ENCODE measurements at places on chromosomes 3 and 15.

GRCh38 chr15:70137967-70138366 is 40.2 kb upstream of the TLE3 start:
- DNase-seq: no peak

GRCh38 chr15:79180318-79180717 is 89.7 kb upstream of the RASGRF1 start:
- DNase-seq: no peak

DNA sequence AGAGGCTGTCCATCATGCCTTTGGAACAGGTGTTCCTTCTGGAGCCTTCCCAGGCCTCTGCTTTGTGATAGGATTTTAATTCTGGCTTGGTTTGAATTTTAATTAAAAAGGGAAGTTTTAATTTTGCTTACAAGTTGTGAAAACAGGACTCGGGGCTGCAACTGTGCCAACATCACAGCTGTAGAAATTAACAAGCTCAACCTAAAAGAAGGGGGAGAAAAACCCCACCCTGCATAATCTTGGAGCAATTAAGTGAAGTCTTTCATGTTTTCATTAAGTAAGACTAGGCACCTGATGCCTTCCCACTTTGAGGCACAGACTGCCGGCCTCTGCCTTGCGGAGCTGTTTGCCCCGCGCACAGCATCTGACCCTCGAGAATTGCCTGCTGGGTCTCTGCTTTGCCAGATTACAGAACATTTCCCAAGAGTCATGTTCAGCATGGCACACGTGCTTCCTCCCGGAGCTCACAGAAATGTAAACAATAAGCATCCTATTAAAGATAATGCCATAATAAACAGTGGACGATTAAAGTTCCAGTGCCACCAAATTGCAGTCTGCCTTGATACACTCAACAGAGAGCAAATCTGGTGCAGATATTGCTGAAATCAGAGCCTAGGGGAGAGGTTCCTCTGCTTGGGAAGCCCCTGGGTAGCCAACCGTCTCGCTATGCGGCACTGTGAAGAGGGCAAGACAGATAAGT is 364.2 kb downstream of the LRTM1 start:
- no peak for DNase-seq

- DNase-seq: no peak
These were observed 97.8 kb upstream of the AKAP13 start for GRCh38 chr15:85282504-85283115.

DNA sequence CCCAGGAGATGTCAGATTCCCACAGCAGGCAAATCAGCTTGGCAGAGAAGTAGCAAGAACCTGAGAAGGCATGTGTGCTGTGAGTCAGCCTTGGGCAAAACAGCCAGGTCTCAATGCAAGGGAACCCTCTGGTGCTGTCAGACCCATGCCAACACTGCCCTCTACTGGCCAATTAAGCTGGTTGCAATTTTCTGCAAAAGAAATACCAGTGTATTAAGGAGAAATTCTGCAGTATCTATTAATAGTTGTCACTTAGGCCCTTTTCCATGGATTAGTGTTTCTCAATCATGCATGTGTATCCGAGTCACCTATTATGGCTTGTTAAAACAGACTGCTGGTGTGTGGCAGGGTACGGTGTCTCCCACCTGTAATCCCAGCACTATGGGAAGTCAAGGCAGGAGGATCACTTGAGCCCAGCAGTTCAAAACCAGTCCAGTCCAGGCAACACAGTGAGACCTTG is 26.2 kb downstream of the MAP4 start:
- peak; percentile 66 for DNase-seq

DNA sequence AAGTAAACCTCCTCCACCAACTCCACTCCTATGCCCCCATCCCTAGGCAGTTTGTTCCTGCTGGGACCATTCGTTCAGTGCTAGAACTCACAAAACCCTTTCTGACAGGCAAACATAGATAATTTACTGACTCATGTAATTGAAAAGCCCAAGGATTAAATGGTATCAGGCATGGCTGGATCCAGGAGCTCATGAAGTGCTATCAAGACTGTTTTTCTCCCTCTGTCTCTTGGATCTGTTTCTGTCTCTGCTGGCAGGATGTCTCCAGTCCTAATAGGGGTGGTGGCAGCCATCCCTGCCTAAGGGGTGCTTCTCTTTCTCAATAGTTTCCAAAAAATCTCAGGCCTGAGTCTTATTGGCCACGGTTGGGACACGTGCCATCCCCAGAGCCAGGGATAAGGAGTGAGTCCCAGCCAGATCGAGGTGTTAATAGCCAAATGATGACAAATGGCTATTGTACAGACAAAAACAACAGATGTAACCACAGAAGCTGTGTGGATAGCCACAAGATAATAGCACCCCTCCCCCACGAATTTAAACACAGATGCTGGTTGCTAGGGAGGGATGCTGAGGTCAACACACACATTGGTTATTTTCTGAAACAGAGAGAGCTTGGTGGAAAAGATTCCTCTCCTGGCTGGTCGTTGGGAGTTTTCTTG is 168.6 kb downstream of the SHQ1 start:
- DNase-seq: no peak

DNA sequence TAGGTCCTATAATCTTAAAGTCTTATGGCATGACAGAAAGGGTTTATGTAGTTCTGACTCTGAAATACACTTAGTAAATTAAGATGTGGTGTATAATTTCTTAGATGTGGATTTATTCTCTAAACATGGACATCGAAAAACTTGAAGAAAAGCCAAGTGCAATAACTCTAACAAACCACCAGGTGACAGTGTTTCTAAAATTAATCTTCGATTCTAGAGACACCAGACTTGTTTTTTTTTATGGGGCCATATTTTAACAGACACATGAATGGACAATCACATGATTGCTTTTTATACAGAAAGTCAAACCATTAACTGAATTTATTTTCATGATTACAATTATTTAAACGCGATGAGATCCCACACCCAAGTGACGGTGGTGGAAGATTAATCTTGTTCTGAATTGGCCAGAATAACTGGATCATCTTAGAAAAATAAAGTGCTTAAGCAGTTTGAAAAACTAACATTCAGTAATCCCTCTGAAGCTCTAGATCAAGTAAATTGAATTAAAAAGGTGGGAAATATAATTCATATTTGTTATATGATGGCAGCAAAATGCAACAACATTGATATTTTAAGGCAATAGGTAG is 305.1 kb downstream of the LSAMP start:
- DNase-seq: peak; percentile 43

- no peak for DNase-seq
These were observed 87.8 kb upstream of the RNU6-1 start for GRCh38 chr15:67927501-67928168.

- DNase-seq: no peak
These were observed 20.5 kb downstream of the ATRIP start for GRCh38 chr3:48467110-48467454.

GRCh38 chr15:50100486-50100885 is 18.5 kb downstream of the ATP8B4 start:
- no peak for DNase-seq

DNA sequence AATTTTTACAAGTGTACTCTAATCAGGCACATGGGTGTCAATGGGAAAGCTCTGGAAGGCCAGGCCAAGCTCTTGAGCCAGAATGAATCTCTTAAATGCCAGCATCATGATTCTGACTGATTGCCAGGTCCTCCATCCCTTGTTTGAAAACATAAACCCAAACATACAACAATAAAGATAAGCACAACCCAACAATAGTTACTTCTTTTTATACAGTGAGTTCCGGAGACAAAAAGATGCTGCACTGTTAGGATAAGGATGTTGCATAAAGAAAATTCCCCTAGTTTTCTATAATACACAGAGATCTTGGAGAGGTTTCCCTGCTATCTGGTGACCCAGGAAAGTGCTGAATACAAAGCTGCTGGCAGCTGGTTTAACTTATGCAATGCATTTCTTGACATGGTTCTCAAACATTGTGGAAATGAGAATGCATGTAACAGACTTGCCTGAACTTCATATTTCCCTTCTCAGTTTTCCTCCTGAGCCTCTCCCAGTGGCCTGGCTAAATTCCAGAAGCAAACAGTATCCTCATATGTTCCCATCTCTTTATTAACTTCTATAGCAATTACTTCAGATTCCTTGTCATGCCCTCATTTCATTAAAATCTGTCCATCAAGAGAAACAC is 180.1 kb upstream of the PRICKLE2 start:
- DNase-seq: no peak

GRCh38 chr3:112759210-112759609 is 87.5 kb downstream of the CD200R1L start:
- DNase-seq: no peak

DNA sequence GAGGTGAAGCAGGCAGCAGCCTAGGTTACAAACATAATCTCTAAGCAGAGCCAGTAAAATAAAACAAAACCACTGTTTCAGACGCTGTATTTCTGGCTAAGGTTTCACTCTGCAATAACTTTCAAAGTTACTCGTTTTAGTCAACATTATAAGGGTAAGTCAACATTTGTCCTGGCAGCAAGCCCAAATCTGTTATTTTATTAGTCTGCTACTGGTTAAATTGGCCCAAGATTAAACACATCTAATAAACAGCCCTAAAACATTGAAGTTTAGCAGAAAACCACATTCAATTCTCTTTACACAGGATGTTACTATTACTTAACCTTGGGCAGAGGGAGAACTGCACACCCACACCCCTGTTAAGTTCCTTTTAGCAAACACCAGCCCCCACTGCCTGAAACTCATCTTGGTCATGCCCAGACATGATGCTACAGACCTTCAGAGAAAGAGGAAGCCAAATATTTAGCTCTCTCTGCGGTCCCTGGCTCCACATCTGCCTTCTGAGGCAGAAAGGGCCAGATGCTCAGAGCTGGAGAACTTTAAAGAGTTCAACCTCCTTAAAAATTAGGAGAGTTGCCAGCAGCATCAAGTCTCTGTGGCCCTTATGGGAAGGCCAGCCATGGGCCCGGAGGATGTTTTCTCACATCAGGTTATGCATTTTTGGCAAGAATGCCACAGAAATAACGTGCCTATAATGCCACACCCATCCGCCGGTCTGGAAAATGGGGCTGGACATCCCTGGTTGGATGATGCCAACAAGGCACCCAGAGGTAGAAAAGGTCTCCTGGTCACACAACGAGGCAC is 17.9 kb downstream of the ARHGEF3 start:
- no peak for DNase-seq

GRCh38 chr15:65913631-65914199 is 44.4 kb downstream of the RAB11A start:
- no peak for DNase-seq

- DNase-seq: peak; percentile 31
These were observed 137.0 kb upstream of the C2CD4B start for GRCh38 chr15:62301993-62302675.

GRCh38 chr3:156587760-156588069 is 32.8 kb upstream of the SSR3 start:
- DNase-seq: no peak

GRCh38 chr3:141303481-141304223 is 64.7 kb upstream of the ZBTB38 start:
- peak; percentile 75 for DNase-seq

- no peak for DNase-seq
These were observed 84.1 kb downstream of the CHL1 start for GRCh38 chr3:280681-281080.

DNA sequence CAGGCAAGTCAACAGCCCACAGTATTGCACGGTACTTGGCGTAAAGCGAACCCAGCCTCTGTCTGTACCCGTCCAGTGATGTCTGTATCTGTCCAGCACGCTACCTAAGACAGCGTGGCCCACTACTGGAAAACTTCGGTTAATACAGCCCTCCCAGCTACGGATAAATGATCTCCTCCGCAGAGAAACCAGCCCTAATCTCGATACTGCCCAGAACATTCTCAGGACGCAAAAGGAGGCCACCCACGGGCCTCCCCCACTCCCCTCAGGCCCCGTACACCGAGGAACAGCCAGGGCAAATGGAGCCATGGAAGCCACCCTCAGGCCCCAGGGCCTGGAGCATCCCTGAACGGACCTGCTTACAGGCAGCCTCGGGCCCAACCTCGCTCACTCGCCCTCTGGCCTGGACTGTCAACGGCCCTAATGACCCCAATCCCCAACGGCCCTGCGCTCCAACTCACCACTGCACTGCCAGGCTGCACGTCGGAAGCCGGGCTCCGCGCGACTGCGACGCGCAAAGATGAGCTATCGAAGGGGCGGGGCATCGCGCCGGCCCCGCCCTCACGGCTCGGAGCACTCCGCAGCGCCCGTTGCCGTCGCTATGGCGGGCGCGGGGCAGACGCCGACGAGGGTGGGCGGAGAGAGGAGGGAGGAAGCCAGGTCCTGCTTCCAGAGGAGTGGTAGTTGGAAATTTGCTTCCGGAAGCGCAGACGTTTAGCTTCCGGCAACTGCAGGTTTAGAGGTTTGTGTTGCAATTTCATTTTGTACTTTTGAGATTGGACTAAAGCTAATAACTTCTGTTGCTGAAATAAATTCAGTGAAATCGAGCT is at the start of gene SKIC8:
Gene SKIC8, minus strand, starts transcription at position 509 of the 830 bp plus-strand sequence. CDS start 3,923 bp downstream, outside the sequence.
- peak; percentile 96 for DNase-seq

GRCh38 chr15:59011262-59011952 is 23.9 kb downstream of the RNF111 start:
- no peak for DNase-seq

DNA sequence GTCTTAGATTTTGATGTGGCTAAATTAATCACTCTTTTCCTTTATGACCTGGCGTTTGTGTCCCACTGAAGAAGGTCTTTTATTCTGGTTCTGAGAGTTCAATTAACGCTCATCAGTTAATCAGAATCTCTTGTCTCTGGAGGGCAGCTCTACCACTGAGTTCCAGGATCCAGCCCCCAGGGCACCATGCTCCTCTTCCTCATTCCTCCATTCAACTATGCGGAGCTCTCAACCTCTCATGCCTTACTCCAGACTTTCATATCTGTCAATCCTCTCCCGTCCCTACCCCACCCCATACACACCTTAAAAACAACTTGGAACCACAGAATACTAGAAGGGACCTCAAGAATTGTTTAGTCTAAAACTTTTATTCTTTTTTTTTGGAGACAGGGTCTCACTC is 4.8 kb upstream of the ABHD5 start:
- no peak for DNase-seq

DNA sequence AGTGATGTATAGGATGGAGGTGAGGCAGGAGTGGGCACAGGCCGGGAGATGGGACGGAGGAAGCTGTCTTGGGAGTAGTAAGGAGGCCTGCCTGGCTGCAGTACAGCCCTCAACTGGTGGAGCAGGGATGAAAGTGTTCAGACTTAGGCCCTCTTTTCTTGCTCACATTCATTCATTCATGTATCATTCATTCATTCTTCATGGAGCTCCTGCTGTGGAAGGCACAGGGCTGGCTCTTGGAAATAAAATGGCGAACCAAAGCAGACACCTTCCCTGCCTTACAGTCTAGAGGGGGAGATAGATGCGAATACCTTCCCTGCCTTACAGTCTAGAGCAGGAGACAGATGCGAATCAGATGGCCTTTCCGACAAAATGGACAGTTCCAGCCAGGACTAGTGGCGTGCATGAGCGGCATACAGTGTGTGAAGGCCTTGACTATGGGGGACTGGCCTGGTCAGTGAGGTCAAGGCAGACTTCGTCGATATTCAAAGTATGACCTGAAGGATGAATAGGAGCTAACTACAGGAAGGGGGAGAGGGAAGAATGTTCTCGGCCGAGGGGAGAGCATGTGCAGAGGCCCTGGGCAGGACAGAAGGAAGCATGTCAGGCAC is 143.2 kb upstream of the TLE3 start:
- no peak for DNase-seq

- no peak for DNase-seq
These were observed 27.3 kb downstream of the RNU5B-1 start for GRCh38 chr15:65331811-65332210.

GRCh38 chr15:66566963-66567531 is 1.2 kb upstream of the LCTL start:
- peak; percentile 84 for DNase-seq

- no peak for DNase-seq
These were observed 184.3 kb upstream of the LINGO1 start for GRCh38 chr15:77816983-77817382.

- no peak for DNase-seq
These were observed 252.6 kb upstream of the CFAP20DC start for GRCh38 chr3:59302442-59302841.

- DNase-seq: no peak
These were observed 9.6 kb downstream of the CCR8 start for GRCh38 chr3:39339086-39339485.
